ENCODE measurements at places on chromosomes 5 and 9. TPM values are rescaled to one million over a fixed set of nuclear protein-coding genes. Genes with fewer than 3 reads are reported as not detected.

DNA sequence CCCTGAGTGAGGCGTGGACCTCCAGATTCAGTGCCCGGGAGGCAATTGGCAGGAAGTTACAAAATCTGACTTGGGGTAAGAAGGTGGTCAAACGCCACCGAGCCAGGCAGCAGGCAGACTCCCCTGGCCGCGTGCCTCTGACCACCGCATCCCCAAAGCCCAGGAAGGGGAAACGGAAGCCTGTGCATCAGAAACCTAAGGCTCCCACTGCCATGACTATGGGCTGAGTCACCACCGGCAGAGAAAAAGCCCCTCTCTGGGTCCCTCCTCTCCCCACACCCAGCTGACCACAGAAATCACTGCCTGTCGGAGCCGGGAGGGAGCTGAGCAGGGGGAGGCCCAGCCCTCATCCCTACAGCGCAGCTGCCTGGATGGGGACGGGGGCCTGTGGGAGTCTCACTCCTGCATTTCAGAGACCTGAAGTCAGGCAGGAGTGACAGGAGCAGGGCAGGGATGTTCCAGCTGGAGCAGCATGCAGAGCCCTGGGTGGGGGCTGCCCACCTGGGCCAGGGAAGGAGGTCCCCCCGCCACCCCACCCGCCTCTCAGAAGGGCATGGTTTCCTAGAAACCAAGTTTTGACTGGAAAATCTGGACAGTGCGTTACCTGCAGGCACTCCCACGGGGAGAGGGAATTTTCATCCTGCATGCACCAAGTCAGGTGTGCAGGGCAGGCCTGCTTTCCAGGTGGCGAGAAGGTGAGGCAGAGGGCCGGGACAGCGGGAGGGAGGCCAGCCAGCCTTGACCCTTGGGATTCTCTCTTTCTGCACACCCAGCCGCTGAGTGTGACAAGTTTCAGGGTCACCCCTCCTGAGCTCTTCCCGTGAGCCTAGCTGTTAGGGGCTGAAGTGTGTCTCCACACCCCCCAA, 68.2 kb downstream of the LRSAM1 start:
- peak overlapping the region; percentile 42 for H3K27ac ChIP-seq
- peaks cover 45% of the 10 kb centered on the region for H3K36me3 ChIP-seq
- H3K27me3 ChIP-seq, result no peaks in the 10 kb centered on the region
- DNase-seq, result peak; percentile 98

GRCh38 chr9:122463828-122464632, 13.7 kb downstream of the OR1J1 start:
- peak; percentile 71 for DNase-seq
- H3K4me3 ChIP-seq, result peak overlapping the region; percentile 44
- H3K36me3 ChIP-seq, result no peaks in the 10 kb centered on the region
- H3K4me1 ChIP-seq, result no peaks in the 10 kb centered on the region
- H3K27ac ChIP-seq, result no peak overlapping the region

- H3K27ac ChIP-seq, result no peak overlapping the region
- no peaks in the 10 kb centered on the region for H3K27me3 ChIP-seq
- no peaks in the 10 kb centered on the region for H3K36me3 ChIP-seq
- H3K4me1 ChIP-seq, result no peaks in the 10 kb centered on the region
- no peak for DNase-seq
- H3K4me3 ChIP-seq, result no peak overlapping the region
These were observed 10.8 kb upstream of the RLN2 start for GRCh38 chr9:5315187-5315923.

DNA sequence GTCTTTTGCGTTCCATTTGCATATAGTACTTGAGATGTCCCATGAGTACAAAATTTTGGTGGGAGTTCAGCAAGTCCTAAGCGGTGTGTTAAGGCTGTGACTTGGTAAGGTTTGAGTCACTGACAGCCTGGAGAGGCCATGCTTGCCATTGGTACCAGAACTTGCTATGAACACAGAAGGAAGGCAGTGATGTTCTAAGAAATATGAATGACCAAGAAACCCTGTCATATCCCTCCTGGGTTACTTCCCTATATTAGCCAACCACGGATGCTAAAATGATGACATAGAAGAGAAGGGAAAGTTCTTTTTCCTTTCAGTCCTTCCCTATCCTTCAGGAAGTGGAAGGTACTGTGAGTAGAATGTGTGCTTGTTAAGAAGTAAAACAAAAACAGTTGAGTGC, 136.7 kb downstream of the GCNT1 start:
- no peaks in the 10 kb centered on the region for H3K36me3 ChIP-seq
- no peaks in the 10 kb centered on the region for H3K27me3 ChIP-seq
- H3K4me3 ChIP-seq, result no peak overlapping the region
- DNase-seq, result no peak

GRCh38 chr9:127056446-127056845, 66.0 kb downstream of the ANGPTL2 start:
- no peak overlapping the region for H3K4me3 ChIP-seq
- no peaks in the 10 kb centered on the region for H3K4me1 ChIP-seq
- no peaks in the 10 kb centered on the region for H3K27me3 ChIP-seq
- H3K36me3 ChIP-seq, result no peaks in the 10 kb centered on the region
- H3K27ac ChIP-seq, result no peak overlapping the region

- no peak overlapping the region for H3K27ac ChIP-seq
- H3K27me3 ChIP-seq, result no peaks in the 10 kb centered on the region
- H3K4me3 ChIP-seq, result no peak overlapping the region
These were observed 34.4 kb upstream of the ZNF622 start for GRCh38 chr5:16500024-16500423.

- no peaks in the 10 kb centered on the region for H3K36me3 ChIP-seq
- DNase-seq, result peak; percentile 7
- no peak overlapping the region for H3K27ac ChIP-seq
- peaks cover 26% of the 10 kb centered on the region for H3K4me1 ChIP-seq
- H3K27me3 ChIP-seq, result no peaks in the 10 kb centered on the region
These were observed 143.3 kb upstream of the ADAMTSL1 start for GRCh38 chr9:18330401-18331309.

- H3K4me1 ChIP-seq, result no peaks in the 10 kb centered on the region
- no peaks in the 10 kb centered on the region for H3K36me3 ChIP-seq
- no peaks in the 10 kb centered on the region for H3K27me3 ChIP-seq
- DNase-seq, result peak; percentile 66
- H3K27ac ChIP-seq, result peak within 1 kb of the TSS; percentile 26
- H3K4me3 ChIP-seq, result peak within 1 kb of the TSS; percentile 59
These were observed at the start of gene LOX for GRCh38 chr5:122078116-122079110. TSS of gene LOX (minus strand) at chr5:122078259. CDS start at chr5:122077985, 274 bp downstream.

DNA sequence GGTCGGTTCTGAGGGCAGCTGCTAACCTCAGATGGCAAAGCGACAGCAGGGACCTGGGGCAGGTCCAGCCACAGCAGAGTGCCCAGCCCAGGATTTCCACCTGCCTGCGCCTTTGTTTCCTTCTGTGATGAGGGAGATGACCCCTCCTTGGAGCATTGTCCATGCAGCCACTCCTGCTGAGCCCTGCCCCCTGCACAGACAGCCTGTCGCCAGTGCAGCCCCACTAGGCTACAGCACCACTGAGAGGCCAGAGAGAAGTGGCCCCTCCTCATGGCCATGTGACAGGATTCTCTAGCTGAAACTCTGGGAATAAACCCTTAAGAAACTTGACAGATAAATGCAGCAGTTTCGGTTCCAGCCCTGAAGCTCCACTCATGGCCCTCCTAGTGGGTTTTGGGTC, 10.5 kb upstream of the MRNIP start:
- DNase-seq, result no peak
- no peaks in the 10 kb centered on the region for H3K4me1 ChIP-seq
- H3K4me3 ChIP-seq, result no peak overlapping the region
- peaks cover 18% of the 10 kb centered on the region for H3K36me3 ChIP-seq

- no peaks in the 10 kb centered on the region for H3K4me1 ChIP-seq
- no peak for DNase-seq
- H3K36me3 ChIP-seq, result no peaks in the 10 kb centered on the region
- no peak overlapping the region for H3K4me3 ChIP-seq
- H3K27ac ChIP-seq, result no peak overlapping the region
- no peaks in the 10 kb centered on the region for H3K27me3 ChIP-seq
These were observed 146.4 kb downstream of the FBXL7 start for GRCh38 chr5:15646371-15646770.

- no peak for DNase-seq
- peaks cover 7% of the 10 kb centered on the region for H3K4me1 ChIP-seq
- H3K4me3 ChIP-seq, result no peak overlapping the region
- no peaks in the 10 kb centered on the region for H3K27me3 ChIP-seq
- H3K27ac ChIP-seq, result no peak overlapping the region
- peaks cover 7% of the 10 kb centered on the region for H3K36me3 ChIP-seq
These were observed 40.3 kb downstream of the TNFAIP8 start for GRCh38 chr5:119396030-119396664.

GRCh38 chr5:181217803-181218062, 5.3 kb upstream of the TRIM41 start:
- H3K4me3 ChIP-seq, result peak overlapping the region; percentile 51
- no peak for DNase-seq

DNA sequence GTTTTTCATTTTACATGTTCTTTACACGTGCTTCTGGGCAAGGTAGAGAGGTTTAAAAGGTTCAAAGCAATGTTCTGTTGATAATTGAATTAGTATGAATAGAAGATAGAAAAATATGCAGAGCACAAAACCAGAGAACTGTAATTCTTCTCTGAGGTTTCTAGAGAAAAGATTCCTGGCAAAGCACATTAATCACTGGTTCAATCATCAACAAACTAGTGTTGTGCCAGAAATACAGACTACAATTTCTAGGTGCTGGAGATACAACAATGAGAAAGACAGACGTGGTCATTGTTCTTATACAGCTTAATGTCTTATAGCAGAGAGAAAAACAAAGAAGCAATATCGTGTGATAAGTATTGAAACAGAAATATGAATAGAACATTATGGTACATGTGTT, 25.5 kb downstream of the MEGF9 start:
- no peak for DNase-seq
- H3K27me3 ChIP-seq, result no peaks in the 10 kb centered on the region
- H3K27ac ChIP-seq, result no peak overlapping the region
- no peak overlapping the region for H3K4me3 ChIP-seq
- peaks cover 11% of the 10 kb centered on the region for H3K4me1 ChIP-seq

GRCh38 chr9:108535526-108535925, 320.3 kb downstream of the ACTL7B start:
- H3K27me3 ChIP-seq, result no peaks in the 10 kb centered on the region
- DNase-seq, result peak; percentile 27
- H3K4me3 ChIP-seq, result no peak overlapping the region
- H3K27ac ChIP-seq, result no peak overlapping the region

DNA sequence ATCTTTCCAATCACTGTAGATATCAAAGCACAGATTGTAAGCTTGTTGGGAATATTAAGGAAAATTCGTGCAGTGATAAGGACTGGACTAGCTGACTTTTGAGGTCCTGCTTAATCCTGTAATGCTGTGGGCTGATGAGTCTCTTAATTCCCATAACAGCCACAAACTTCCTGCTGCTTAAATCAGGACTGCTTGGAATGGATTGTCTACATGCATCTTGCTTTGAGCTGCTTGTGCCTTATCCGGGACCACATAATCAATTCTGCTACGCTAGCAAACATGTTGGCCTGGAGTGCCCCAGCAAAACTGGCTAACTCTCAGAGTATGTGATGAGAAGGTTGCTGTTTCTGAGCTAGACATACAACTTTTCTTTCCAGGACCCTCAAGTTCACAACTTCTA, 79.6 kb downstream of the SNCAIP start:
- no peaks in the 10 kb centered on the region for H3K4me1 ChIP-seq
- H3K36me3 ChIP-seq, result no peaks in the 10 kb centered on the region
- H3K27me3 ChIP-seq, result no peaks in the 10 kb centered on the region
- H3K27ac ChIP-seq, result no peak overlapping the region
- DNase-seq, result peak; percentile 37

- no peaks in the 10 kb centered on the region for H3K4me1 ChIP-seq
- H3K4me3 ChIP-seq, result no peak overlapping the region
- DNase-seq, result no peak
- no peaks in the 10 kb centered on the region for H3K27me3 ChIP-seq
- H3K36me3 ChIP-seq, result no peaks in the 10 kb centered on the region
These were observed 388.9 kb upstream of the KLF4 start for GRCh38 chr9:107878462-107878861.

DNA sequence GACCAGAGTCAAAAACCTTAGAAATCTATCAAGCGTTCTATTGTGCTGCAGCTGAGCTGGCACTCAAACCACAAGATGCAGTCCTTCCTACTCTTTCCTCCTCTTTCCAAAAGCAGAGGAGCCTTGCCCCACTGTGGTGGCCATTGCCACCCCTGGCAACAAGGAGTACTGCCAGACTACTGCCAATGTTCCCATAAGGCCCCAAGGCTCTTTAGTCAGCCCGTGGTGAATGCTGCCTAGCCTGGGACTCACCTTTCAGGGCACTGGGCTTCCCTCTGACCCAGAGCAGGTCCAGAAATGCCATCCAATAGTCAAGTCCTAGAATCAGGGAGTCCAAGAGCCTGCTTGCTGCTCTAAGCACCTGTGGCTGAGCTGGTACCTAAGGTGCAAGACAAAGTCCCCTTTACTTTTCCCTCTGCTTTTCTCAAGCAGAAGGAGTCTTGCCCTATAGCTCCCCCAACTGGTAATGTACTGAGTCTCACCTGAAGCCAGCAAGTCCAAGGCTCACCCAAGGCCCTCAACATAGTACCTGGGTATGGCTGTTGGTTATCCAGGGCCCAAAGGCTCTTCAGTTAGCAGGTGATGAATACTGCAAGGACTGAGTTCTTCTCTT, 219.4 kb downstream of the ATPSCKMT start:
- H3K4me3 ChIP-seq, result no peak overlapping the region
- H3K36me3 ChIP-seq, result no peaks in the 10 kb centered on the region
- H3K27me3 ChIP-seq, result no peaks in the 10 kb centered on the region
- H3K4me1 ChIP-seq, result no peaks in the 10 kb centered on the region

- no peak overlapping the region for H3K4me3 ChIP-seq
- H3K27ac ChIP-seq, result no peak overlapping the region
- no peak for DNase-seq
- no peaks in the 10 kb centered on the region for H3K4me1 ChIP-seq
- H3K36me3 ChIP-seq, result peaks cover 16% of the 10 kb centered on the region
These were observed 32.3 kb upstream of the TMEM171 start for GRCh38 chr5:73088026-73088425.

DNA sequence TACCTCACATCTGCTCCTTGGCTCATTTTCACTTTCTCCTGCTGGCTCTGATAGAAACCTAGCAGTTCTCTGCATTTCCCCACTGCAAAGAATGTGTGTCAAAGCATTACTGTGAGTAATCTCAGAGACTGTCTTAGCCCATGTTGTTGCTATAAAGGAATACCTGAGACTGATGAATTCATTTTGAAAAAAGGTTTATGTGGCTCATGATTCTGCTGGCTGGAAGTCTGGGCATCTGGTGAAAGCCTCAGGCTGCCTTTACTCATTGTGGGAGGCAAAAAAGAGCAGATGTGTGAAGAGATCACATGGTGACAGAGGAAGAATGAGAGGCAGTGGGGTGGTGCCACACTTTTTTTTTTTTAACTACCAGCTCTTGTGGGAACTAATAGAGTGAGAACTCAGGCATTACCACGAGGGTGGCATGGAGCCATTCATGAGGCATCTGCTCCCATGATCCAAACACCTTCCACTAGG, 191.6 kb upstream of the CTNND2 start:
- no peaks in the 10 kb centered on the region for H3K36me3 ChIP-seq
- peak; percentile 0 for DNase-seq
- no peaks in the 10 kb centered on the region for H3K27me3 ChIP-seq
- H3K4me3 ChIP-seq, result no peak overlapping the region
- H3K27ac ChIP-seq, result no peak overlapping the region

TSSK1B gene
- not detected for total RNA-seq

RNF130 gene
- 34.9 TPM for total RNA-seq

TLX3 gene
- total RNA-seq, result 6.9 TPM

NIPAL4 gene
- total RNA-seq, result not detected

SPATA31C2 gene
- total RNA-seq, result 0.53 TPM

DNAH5 gene
- total RNA-seq, result 0.16 TPM

MARCHF3 gene
- total RNA-seq, result 35.0 TPM

EQTN gene
- not detected for total RNA-seq

ARSK gene
- total RNA-seq, result 13.8 TPM

CCNG1 gene
- 199 TPM for total RNA-seq

CARD6 gene
- total RNA-seq, result 3.0 TPM

SLC34A3 gene
- not detected for total RNA-seq

NINJ1 gene
- 24.6 TPM for total RNA-seq

SV2C gene
- not detected for total RNA-seq

STPG3 gene
- not detected for total RNA-seq

Data from SJCRH30 (cell line).